ENCODE measurements at places on chromosomes 2 and 18. TPM values are rescaled to one million over a fixed set of nuclear protein-coding genes. Genes with fewer than 3 reads are reported as not detected.

The CYB5A gene
- 96.0 TPM for total RNA-seq

The PTMA gene
- total RNA-seq = 278 TPM

The CAVIN2 gene
- total RNA-seq = 4.1 TPM

The MLPH gene
- 7.4 TPM for total RNA-seq

Data from testis (tissue), 5 donors.